ENCODE measurements at places on chromosomes 5 and 9.
A peak's percentile ranks its signal among the peaks of the same experiment; 100 is the strongest.

GRCh38 chr5:43121913-43122484 lies 1.3 kb downstream of the ZNF131 start:
- DNase-seq: no peak

GRCh38 chr9:94819161-94819687 lies 92.7 kb downstream of the AOPEP start:
- DNase-seq: no peak

DNA sequence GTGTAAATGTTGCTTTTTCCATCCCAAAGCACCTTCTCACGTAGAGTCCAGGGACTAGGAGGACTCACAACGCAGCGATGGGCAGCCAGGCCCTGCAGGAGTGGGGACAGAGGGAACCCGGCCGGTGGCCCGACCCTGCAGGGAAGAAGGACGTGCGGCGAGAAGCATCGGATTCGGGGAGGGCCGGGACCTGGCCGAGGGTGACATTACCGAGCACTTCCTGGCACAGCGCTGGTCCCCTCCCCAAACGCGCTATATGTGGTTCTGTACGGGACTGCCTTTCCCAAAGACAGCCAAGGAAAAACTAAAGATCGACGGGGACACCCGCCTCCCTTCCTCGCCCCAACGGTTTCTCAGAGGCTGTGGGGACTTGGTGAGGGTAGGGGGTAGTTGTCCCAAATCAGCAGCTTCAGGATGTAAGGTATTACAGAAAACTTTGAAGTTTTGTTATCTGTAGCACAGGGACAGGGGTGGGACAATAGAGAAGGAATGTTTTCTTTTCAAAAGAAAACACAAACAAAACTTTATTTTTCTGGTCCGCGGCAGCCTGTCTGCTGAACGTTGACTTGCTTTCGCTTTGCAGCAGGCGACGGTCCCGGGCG lies 887 bp upstream of the MAP3K1 start:
- peak; percentile 27 for DNase-seq

DNA sequence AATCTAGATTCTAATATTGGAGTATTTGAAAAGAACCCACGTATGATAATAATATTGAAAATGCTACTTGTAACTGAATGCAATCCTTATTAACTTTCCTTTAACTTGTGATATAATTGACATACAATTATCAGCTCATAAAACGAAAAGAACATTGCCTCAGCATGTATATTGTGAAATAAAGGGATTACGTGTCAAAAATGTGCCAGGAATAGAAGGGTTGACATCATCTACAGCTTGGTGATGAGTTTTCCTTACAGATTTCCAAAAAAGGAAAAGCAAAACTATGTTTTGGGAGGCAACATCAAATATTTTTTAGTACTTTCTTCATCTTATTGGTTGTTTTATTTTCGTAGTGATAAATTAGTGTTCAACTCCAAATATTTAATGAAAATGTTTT lies 266.0 kb upstream of the PTGER4 start:
- no peak for DNase-seq

DNA sequence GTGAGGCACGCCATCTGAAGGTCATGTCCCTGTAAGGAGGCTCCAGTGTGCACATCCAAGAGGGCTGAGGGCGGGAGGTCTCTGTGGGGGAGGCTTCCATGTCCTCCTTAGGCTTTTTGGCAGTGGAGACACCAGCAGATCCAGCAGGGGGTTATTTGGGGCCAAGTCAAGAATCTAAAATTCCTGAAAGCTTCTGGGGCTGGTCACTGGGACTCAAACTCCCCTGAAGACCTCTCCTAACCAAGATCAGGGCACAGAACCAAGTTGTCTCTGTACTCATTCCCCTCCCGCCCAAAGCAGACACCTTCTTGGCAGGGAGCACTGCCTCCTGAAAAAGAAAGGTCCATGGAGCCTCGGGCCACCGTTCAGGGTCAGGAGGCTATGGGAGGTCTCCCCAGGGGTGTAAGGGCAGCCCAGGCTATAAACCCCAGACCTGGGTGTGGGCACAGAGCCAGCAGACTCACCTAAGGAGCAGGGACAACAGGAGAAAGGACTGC lies 127.4 kb upstream of the ADRA1B start:
- DNase-seq: no peak

- DNase-seq: no peak
Observed at GRCh38 chr9:31912636-31913035, 471.8 kb upstream of the ACO1 start.

DNA sequence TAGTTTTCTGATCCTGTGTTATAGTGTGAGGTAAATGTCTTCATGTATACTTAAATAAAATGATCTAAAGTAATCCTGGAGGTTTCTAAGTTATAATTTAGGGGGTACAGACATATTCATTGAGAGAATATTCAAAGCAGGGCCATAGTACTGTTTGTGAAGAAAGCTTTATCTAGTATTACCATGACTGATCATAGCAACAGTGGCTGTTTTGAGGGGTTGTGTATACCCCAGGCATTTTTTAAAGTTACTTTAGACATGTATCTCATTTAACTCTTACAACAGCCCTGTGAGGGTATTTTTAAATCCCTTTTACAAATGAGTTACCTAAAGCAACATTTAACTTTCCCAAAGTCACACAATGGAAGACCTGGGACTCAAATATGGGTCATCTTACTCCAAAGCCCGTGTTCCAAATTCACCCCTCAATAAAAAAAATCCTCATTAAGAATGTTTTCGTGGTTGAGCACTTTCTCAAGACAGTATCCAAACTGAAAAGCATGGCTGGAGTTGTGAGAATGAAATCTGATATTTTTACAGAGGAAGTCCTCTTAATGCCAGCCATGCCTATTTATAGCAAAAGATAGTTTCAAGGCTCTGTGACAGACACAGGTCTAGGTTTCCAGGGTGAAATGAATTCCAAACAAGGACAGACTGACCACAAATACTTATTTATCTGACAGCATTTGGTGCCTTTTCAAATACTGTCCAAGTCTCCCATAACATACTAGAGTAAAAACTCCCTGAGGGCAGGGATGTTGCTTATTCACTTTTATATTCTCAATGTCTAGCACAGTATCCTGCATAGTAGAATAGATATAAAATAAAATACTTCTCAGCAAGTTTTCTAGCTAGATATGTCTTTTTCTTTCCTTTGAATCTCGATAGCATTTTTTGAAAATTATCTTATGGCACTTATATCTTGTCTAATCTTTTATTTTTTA lies 10.4 kb downstream of the STOM start:
- no peak for DNase-seq

GRCh38 chr5:161098516-161098915 lies 246.5 kb upstream of the ATP10B start:
- DNase-seq: no peak

DNA sequence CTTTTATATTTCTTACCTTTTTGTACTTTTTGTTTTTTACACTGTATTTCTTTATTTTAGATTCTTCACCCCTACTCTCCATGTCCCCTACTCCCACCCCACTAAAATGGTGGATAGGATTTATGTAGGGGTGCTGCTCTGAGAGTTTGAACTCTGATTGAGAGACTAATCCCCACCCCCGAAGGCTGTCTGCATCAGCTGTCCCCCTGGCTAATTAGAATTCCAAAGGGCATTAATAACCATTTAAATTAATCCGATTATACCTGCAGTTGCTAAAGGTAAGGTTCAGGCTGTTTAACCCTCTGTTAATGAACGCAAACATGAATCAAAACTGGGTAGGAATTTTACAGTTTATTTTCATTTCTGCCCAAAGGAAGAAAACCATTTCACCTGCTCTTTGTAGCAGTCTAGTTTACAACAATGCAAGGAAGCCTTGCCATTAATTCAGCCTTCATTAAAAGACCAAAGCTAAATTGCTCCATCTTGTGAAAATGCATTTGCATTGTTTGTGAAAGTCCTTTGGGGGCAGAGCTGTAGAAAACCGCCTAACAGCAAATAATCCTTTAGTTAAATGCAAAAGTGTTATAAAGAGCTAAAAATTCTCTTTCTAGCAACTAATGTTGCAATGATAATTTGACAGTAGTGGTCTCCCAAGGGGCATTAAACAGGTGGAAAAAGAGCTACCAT lies 71.2 kb downstream of the ZCCHC7 start:
- DNase-seq: no peak

DNA sequence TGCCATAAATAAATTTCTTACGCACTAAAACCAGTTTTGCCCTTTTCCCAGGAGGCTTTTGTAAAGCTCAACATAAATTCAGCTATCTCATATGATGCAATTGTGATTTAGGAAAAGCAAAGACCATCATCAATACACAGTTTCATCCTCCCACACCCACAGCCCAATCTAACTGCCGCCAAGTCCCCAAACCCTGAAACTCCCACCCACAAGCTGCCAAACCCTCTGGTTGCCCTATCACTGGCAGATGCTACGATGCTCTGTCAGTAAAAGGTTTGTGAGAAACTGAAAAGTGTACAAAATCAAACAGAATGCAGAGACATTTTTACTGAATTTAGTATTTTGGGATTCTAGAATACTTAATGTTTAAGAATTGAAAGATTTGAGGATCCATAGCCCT lies 42.8 kb upstream of the NR4A3 start:
- DNase-seq: no peak

DNA sequence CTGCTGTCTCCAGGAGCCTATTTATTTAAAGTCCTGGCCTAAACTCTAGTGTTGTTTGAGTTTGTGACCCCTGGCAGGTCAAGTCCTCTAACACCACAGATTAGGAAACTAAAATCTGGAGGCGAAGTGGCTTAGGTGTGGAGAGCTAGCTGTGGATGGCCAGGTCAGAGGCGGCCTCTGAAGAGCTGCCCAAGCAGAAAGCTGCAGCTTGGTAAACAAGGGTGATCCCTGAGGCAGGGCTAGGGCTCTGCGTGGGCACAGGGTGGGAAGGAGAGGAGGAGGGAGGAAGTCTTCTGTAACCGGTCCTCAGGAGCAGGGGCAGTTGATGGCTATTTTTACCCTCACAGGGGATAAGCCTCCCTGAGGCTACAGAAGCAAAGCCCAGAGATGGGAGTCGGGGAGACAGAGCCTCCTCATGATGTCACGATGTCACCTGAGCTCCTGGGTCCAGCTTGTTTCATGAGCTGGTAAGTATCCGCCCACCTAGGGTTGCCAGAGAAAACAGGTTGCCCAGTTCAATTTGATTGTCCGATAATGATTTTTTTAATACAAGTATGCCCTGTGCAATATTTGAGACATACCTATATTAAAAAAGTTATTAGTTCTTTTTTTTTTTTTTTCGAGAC lies 25.9 kb upstream of the BOD1 start:
- DNase-seq: no peak

DNA sequence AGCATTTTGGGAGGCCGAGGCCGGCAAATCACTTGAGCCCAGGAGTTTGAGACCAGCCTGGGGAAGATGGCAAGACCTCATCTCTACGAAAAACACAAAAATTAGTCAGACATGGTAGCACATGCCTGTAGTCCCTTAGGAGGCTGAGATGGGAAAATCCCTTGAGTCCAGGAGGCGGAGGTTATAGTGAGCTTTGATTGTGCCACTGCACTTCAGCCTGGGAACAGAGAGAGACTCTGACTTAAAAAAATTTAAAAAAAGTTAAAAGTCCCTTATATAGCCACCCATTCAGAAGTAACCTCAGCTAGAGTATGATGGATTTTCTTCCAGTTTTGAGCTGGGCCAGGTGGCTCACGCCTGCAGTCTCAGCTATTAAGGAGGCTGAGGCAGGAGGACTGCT lies 72.4 kb downstream of the UGCG start:
- no peak for DNase-seq

DNA sequence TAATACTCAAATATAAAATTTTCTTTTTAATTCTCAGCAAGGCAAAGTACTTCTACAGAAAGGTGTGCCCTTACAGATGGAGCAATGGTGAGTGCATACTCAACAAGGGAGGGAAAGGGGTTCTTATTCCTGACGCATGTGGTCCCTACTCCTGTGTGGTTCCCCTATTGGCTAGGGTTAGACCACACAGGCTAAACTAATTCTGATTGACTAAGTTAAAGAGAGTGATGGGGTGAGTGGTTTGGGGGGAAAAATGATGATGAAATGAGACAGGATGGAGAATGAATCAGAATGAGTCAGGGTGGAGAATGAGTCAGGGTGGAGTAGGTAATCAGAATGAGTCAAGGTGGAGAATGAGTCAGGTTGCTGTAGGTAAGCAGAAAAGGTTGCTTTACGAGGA lies 22.9 kb upstream of the HMGCS1 start:
- no peak for DNase-seq

- no peak for DNase-seq
Observed at GRCh38 chr9:128081056-128081455, 13.0 kb downstream of the SLC25A25 start.

GRCh38 chr9:27355166-27355565 lies 58.2 kb upstream of the EQTN start:
- DNase-seq: no peak

- DNase-seq: no peak
Observed at GRCh38 chr5:11177999-11178711, 417.1 kb upstream of the DAP start.

- DNase-seq: no peak
Observed at GRCh38 chr9:32551276-32552051, 663 bp upstream of the SMIM27 start.

GRCh38 chr9:108750661-108751215 lies 105.0 kb downstream of the ACTL7B start:
- DNase-seq: no peak

GRCh38 chr9:95447660-95448420 lies 68.9 kb downstream of the PTCH1 start:
- no peak for DNase-seq

DNA sequence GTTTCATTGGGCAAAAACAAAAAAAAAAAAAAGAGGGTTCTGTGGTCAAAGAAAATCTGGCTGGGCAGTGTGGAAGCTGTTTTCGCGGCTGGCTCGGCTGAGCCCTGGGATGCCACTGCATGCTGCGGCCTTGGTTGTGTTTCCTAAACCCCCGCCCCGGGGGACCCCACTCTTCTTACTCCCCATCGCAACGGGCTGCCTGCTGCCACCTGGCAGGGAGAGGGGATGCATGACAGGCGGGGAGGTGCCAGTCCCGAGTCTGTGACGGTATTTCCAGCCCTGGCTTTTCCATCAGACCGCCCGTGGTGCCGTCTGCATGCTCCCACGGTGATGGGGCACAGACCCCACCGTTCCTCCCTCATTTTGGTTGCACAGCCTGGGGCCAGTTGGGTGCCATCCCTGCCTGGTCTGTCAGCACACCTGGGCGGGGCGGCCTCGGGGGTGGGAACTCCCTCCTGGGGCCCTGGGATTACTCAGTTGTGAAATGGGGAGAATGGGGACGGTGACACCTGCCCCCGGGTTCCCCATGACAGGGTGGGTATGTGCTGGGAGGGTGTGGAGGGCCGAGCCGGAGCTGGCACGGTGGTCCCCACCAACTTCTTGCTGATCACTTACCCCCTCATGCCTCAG lies 101.0 kb downstream of the RXRA start:
- DNase-seq: no peak

- no peak for DNase-seq
Observed at GRCh38 chr9:132027752-132028663, 51.7 kb downstream of the MED27 start.

All from activated T-helper 1 cell treated with Interleukin-2 at 50 U/mL for 16 hours (primary cell).